Breast epithelium (tissue), 4 donors: ENCODE measurements at places on chromosomes 1 and 21. TPM values are rescaled to one million over a fixed set of nuclear protein-coding genes. Genes with fewer than 3 reads are reported as not detected.

GRCh38 chr1:153946622-153947241 lies at the start of gene DENND4B:
Gene DENND4B, minus strand, starts transcription at chr1:153946718. Its CDS starts 2,344 bp downstream, at chr1:153944374.
- H3K4me3 ChIP-seq = peak within 1 kb of the TSS; percentile 95
- H3K27me3 ChIP-seq = no peaks in the 10 kb centered on the region
- no peaks in the 10 kb centered on the region for H3K4me1 ChIP-seq
- DNase-seq = peak; percentile 73
- peak within 1 kb of the TSS; percentile 98 for H3K27ac ChIP-seq
- peaks cover 3% of the 10 kb centered on the region for H3K36me3 ChIP-seq

- peaks cover 12% of the 10 kb centered on the region for H3K36me3 ChIP-seq
- DNase-seq = no peak
- H3K27me3 ChIP-seq = no peaks in the 10 kb centered on the region
These were observed 16.4 kb downstream of the TEX38 start for GRCh38 chr1:46687921-46688509.

- DNase-seq = no peak
- no peak overlapping the region for H3K4me3 ChIP-seq
- no peaks in the 10 kb centered on the region for H3K27me3 ChIP-seq
- H3K36me3 ChIP-seq = no peaks in the 10 kb centered on the region
These were observed 298.7 kb downstream of the GRIK1 start for GRCh38 chr21:29641001-29641634.

- H3K36me3 ChIP-seq = no peaks in the 10 kb centered on the region
- peak overlapping the region; percentile 88 for H3K4me3 ChIP-seq
- H3K27me3 ChIP-seq = no peaks in the 10 kb centered on the region
- peak; percentile 89 for DNase-seq
- H3K27ac ChIP-seq = peak overlapping the region; percentile 99
- peaks cover 27% of the 10 kb centered on the region for H3K4me1 ChIP-seq
These were observed 3.3 kb downstream of the CSRP1 start for GRCh38 chr1:201503397-201504176.

The C8B gene
- not detected for total RNA-seq
